ENCODE measurements at places on chromosomes 5 and 9.

DNA sequence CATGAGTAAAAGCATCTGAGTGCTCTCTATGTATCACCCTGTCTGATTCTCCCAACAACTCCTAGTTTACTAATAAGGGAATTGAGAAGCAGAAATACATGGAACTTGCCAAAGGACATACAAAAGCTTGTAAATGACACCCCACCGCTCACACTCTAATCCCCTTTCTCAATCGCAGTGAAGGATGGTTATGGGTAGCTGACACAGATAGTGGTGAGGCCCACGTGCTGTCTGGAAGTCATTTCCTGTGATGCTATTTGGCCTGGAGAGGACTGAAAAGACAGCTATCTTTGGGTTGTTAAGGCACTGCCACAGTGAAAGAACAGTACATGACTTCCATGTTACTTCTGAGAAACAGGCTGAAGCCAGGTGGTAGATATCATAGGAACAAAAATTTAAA lies 117.0 kb downstream of the GLIS3 start:
- no peak for DNase-seq

DNA sequence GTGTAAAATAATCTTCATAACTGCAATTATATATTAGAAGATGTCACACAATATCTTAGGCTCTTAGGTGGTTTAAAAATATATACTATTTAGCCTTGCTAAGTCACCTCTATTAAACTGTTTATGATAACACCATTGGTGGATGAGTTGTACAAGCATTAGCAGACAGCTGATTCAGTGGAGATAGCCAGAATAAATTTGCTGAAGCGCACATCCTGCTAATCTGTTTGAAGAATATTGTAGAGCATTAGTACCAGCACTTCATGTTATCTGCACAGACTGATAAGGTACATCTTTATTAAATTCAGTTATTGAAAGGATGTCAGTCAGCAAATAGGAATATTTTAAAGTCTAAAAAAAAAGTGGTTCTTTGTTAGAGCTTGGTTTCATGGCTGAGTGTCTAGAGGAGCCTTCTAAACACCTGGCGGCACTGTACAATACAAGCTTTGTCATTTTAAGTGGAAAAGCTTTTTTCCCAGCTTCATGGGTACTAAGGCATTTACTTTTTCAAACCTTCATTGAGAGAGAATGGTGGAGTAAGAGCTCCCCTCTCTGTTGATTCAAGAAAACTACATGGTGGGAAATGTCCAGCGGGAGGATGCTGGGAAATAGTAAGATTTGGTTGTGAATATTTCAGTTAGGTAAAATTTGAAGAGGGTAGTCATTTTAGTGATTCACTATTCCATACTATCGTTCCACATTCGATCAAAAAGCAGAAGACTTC lies 275.1 kb downstream of the SLF1 start:
- DNase-seq = no peak

DNA sequence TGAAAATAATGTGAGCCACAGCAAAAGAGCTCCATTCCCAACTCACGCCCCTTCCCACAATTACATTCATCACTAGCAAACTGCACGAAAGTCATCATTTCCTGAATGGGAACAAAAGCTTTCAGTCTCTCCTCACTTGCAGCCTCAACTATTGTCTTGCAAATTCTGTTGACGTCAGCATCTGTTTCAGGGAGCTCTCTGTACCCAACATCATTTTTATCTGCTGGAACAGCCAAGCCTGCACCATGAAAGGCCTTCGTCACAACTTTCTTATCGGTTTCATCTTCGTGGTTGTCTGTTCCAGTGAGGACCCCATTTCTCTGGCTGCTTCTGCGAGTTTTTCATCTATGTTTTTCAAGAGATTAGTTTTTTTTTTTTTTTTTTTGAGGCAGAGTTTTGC lies 14.3 kb upstream of the RNF130 start:
- DNase-seq = no peak

- DNase-seq = no peak
These were observed 14.0 kb upstream of the PWWP2A start for GRCh38 chr5:160133071-160133917.

DNA sequence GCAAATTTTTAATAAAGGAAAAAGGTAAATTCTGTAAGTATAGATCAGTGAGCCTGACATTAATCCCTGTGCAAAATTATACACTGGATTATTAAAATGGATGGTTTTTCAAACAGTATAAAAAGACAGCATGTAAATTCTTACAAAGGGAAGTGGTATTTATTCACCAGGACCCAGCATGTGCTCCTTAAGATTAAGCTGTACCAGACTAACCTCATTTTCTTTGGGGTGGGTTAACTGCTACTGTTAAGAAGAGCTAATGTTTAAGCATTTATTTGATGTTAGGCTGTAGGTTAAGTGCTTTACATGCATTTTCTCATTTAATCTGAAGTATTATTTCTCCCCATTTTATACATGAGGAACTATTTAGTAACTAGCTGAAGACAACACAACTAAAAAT lies 60.3 kb upstream of the RFX3 start:
- DNase-seq = no peak

- no peak for DNase-seq
These were observed 23.4 kb downstream of the BTNL9 start for GRCh38 chr5:181063514-181063913.

- DNase-seq = no peak
These were observed 71.9 kb downstream of the KIF4B start for GRCh38 chr5:155085282-155085989.
